ENCODE measurements at places on chromosomes 7 and 10. TPM values are rescaled to one million over a fixed set of nuclear protein-coding genes. Genes with fewer than 3 reads are reported as not detected.

- peak; percentile 55 for DNase-seq
Observed at GRCh38 chr10:547591-548081, 141.8 kb downstream of the DIP2C start.

- peak; percentile 65 for DNase-seq
Observed at GRCh38 chr7:36287371-36288241, 102.1 kb upstream of the ANLN start.

DNA sequence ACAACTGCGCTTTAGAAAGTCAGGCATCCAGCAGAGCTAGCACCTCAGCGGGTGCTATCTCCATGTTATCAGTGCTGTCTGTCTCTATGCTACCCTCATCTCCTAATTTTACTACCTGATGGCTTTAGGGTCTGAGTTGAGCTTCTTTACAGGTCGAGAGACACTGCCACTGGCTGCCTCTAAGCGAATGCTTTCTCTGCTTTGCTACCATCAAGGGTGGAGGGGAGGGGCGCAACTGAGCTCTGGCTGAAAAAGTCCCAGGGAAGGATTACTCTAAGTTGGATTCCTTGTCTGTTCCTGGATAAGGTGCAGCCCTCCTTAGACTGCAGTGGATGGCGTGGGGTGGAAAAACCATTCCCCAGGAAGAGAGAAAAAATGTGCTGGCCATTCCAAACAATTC, 105.7 kb downstream of the CDK14 start:
- DNase-seq = no peak

DNA sequence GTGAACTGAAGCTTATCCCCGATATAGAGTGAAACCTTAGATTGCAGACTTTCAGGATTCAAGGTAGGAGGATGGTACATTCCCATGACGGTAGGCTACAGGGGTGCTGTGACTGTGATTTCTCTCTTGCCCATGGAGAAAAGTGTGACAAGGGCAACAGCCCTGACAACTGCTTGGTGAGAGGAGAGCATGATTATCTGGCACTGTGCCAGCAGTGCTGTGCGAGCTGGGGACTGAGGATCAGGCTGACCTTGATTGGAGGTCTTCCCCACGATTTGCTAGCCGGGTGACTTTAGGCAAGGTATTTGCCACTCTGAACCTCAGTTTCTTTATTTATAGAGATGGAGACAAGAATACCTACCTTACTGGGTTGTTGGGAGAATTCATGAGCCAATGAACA, 229.5 kb downstream of the PTEN start:
- DNase-seq = no peak

DNA sequence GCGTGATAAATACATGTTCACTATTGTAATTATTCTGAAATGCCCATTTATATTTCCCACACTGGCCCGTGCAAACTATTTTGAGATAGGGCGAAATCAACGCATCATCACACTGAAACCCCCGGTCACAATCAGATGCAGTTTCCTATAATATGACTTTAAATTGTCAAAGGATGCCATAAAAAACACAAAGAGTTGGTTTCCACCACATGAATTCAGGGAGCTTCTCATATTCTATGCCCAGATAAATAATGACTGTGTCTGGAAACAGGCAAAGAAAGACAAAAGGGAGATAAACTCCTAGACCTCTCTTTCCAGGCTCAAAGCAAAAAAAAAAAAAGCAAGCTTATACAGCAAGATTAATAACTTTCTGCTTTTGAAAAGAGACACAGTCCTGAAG, 375.8 kb upstream of the AKR1E2 start:
- DNase-seq = no peak

GRCh38 chr7:151460474-151460855, 20.5 kb upstream of the CRYGN start:
- DNase-seq = no peak

DGKI gene
- 23.3 TPM for total RNA-seq

DNA sequence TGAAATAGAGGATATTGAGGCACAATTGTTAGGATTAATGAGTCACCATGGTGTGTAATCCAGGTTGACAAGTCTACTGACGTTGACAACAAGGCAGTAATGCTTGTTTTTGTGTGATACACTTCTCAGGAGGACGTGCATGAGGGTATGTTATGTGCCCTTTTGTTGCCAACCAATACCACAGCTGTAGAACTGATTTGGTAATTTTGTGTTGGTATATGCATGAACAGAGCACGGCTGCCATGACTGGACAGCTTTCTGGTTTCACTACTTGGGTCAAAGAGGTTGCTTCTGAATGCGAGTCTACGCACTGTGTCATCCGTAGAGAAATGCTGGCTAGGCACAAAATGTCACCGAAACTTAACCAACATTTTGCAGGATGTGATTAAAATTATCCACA, 32.9 kb downstream of the PHTF2 start:
- DNase-seq = no peak

UPP1 gene
- total RNA-seq = 30.4 TPM

DNA sequence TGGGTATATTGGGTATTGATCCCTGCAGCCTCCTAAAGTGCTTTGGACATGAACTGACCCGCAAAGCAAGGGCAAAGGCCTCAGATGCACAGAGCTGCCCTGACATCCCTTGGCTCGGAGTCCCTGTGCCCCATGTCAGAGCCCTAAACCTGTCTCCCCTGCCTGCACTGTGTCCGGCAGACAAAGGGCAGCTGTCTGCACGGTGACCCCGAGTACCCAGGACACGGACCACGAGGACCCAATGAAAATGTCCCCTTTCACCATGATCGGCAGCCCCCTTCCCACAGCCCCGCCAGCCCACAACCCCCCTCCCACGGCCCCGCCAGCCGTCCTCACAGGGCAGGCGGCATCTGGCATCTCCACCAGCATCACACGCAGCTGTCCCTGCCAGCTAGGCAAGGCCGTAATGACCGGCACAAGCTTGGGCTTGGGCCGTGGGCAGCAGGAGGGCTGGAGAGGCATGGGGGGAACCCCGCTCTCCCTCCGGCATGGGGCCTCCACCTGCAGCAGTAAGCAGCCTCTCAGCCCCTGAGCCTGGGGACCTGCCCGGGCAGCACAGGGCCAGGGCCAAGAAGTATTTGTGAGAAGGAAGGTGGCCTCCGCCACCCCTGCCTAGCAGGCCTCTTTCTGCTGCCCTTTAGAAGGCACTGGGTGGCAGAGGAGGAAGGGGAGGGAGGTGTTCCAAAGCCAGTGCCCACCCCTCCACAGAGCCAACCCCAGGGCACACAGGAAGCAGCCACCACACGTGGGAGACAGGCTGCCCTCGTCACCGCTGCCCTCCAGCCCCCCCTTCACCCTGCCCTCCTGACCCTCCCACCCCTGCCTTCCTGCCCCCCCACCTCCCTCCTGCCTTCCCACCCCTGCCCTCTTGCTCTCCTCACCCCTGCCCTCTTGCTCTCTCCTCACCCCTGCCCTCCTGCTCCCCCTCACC, 10.1 kb downstream of the NUDT1 start:
- DNase-seq = no peak

GRCh38 chr7:38142736-38143135, 35.3 kb upstream of the STARD3NL start:
- DNase-seq = peak; percentile 3

MRLN gene
- total RNA-seq = not detected

MKX gene
- 15.3 TPM for total RNA-seq

DNA sequence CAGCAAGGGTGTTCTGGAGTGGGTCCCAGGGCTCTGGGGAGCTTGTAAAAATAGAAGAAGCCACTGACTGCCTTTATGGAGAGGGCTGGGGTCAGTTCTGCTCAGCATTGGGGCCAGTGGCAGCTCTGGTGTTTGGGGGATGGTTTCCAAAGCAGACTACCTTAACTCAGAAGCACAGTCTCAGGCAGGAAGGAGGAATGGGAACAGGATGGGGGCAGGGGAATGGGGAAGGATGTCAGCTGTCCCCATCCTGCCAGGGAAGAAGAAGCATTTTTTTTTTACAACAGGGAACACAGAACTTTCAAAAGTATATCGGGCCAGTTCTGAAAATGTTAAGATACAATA, 28.8 kb downstream of the TSPAN15 start:
- DNase-seq = peak; percentile 85

- DNase-seq = no peak
Observed at GRCh38 chr10:104109908-104110662, 11.9 kb upstream of the SFR1 start.

GRCh38 chr10:12353399-12354242, 4.3 kb downstream of the CAMK1D start:
- DNase-seq = peak; percentile 79

DNA sequence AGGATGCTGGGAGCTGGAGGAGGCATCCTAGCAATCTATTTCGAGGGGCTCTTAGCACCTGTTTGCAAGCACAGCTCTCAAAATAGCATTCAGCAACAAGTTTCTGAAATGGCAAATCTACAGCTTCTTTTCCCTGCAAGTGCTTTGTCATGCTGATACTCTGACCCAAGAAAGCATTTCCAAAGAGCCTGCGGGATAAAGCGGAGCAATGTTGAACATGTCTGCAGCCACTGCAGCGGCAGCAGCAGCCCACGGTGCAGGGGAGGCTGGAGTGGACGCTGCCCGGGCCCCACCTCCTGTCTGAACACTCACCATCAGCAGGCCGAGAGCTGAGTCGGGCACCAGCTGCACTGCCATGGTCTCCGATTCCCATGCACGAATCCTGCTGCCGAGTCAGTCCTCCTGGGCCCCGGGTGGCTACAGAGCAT, 964 bp downstream of the FRMD4A start:
- no peak for DNase-seq

- no peak for DNase-seq
Observed at GRCh38 chr7:24824896-24825295, 67.6 kb upstream of the GSDME start.

GRCh38 chr7:37194943-37195342, 253.7 kb downstream of the ELMO1 start:
- DNase-seq = no peak

- DNase-seq = no peak
Observed at GRCh38 chr10:114397651-114398145, 6.6 kb downstream of the AFAP1L2 start.

STAG3 gene
- total RNA-seq = 0.59 TPM

UPK3BL2 gene
- 0.36 TPM for total RNA-seq

DNA sequence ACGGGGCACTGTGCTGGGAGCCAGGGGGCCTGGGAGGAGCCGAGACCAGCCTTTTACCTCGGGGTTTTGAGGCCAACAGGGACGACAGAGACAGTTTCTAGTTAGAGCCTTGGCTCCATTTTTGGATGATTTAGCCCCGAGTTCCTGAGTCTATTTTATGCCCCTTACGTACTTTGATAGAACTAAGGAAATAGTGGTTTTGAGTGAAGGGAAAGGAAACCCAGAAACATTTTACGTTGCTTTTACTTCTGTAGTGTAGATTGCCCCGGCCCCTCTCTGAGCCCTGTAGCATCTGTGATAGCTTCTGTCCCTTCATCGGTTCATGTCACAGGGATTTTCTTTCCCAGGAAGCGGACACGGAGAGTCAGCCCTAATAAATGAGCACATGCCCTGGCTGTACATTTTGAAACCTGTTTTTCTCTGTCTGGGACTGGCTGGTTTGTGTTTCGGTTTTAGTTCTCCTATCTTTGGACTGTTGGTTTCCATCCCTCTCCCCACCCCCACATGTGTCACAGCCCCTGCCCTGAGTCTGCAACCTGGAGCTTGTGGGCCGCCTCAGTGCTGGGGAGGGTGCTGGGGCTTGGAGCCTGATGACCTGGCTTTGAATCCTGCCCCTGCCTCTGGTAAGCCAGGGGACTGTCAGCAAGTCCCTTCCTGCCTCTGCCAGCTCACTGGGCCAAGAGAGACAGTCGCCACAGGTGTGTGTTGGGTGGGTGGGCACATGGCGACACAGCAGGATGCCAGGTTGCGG, 6.9 kb upstream of the ORAI2 start:
- no peak for DNase-seq

DNA sequence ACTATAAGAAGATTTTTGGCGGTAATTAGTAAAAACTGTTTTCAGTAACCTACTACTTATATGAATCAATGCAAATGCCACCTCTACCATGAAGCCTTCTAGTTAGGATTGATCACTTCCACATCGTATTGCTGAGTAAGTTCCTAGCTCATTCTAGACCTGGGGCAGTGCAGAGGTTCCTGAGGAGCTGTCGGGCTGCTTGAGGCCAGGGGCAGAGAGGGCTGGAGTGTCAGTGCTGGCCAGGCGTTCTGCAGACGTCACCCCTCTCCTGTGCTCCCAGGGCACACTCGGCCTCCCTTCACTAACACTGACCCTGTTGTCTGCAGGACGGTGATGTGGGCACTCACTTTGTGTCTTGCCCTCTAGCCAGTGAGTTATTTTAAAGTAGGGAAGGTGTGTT, 275.7 kb downstream of the CELF2 start:
- DNase-seq = no peak

DNA sequence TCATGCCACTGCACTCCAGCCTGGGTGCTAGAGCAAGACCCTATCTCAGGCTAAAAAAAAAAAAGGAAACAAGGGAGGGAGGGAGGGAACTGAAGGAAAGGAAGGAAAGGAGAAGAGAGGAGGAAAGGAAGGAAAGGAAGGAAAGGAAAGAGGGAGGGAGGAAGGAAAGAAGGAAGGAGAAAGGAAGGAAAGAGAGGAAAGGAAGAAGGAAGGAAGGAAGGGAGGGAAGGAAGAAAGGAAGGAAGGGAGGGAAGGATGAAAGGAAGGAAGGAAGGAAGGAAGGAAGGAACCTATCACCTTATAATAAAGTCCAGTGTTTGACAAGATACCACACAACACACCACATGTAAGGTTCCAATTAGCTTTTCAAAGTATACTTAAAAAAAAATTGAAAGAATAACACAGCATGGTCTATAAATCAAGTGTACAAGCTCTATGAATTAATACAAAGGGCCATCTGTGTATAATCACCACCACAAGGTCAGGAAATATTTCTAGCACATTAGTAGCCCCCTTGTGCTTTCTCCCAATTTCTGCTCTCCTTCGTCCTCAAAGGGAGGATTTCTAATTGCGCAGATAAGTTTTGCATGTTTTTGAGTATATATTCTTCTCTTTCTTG, 26.4 kb downstream of the RNF216 start:
- no peak for DNase-seq

XPNPEP1 gene
- total RNA-seq = 140 TPM

DNA sequence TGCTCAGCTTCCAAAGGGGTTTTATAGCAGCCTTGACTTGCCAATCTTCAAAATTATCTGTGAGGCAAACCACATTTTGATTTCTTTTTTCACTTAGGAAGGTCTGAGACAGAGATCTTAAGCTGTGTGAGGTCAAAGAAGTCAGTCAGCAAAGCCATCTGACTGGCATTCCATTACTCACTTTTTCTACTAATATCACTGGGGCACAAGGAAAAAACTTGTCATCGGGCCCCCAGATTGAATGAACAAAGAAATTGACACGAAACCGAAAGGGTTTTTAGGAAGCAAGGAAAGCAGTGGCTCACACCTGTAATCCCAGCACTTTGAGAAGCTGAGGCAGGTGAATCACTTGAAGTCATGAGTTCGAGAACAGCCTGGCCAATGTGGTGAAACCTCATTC, 78.5 kb upstream of the FRMD4A start:
- no peak for DNase-seq

- no peak for DNase-seq
Observed at GRCh38 chr10:25522294-25522693, 347.5 kb downstream of the GPR158 start.

GRCh38 chr10:104767745-104768144, 126.7 kb downstream of the SORCS3 start:
- DNase-seq = no peak

- DNase-seq = no peak
Observed at GRCh38 chr10:19658131-19658530, 158.1 kb upstream of the PLXDC2 start.

OR6V1 gene
- not detected for total RNA-seq

CALCR gene
- total RNA-seq = not detected

- no peak for DNase-seq
Observed at GRCh38 chr10:119373294-119374102, 166.1 kb downstream of the GRK5 start.

GRCh38 chr10:110326351-110327032, 21.8 kb upstream of the SMNDC1 start:
- peak; percentile 90 for DNase-seq

UTF1 gene
- not detected for total RNA-seq

GRCh38 chr10:31112961-31113360, 81.3 kb upstream of the ZNF438 start:
- no peak for DNase-seq

Data from osteoblast (primary cell).